Sigmoid colon (tissue), 7 donors: ENCODE measurements at places on chromosomes 11 and 22. TPM values are rescaled to one million over a fixed set of nuclear protein-coding genes. Genes with fewer than 3 reads are reported as not detected.
A peak's percentile ranks its signal among the peaks of the same experiment; 100 is the strongest.

DNA sequence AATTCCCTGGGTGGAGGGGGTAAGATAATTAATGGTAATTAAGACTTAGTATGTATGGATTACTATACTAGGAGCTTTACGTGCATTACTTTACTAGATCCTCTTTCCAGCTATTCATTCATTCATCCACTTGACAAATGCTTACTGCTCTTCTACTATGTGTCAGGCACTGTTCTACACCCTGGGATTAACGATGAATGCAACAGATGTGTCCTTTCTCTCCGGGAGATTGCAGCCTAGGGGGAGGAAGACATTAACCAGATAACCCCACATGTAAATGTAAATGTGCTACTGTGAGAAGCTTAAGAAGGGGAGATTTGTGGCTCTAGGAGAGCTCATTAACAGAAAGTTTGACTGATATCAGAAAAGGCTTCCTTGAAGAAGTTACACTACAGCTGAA lies 1.7 kb downstream of the ANKK1 start:
- H3K27me3 ChIP-seq: peaks cover 20% of the 10 kb centered on the region
- no peak overlapping the region for H3K27ac ChIP-seq
- DNase-seq: no peak

DNA sequence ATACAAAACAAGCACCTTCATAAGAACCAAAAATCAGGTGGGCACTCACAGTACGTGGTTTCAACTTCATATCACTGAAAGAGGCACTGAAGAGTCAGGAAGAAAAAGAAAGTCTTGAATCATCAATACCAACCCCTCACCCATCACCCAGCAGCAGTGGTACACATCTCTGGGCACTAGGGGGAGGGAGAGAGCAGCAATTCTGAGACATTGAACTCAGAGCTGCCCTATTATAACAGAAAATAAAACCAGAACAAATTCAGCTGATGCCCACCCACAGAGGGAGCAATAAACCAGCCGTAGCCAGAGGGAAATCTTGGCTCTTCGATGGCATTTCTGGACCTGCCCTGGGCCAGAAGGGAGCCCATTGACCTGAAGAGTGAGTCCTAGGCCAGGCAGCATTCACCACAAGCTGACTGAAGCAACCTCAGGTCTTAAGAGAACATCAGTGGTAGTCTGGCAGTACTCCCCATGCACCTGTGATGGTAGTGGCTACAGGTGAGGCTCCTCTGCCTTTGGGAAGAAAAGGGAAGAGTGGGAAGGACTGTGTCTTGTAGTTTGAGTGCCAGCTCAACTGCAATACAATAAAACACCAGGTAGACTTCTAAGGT lies 42.2 kb upstream of the FAM181B start:
- no peak for DNase-seq
- H3K27me3 ChIP-seq: no peaks in the 10 kb centered on the region
- no peaks in the 10 kb centered on the region for H3K36me3 ChIP-seq
- H3K4me3 ChIP-seq: no peak overlapping the region

DNA sequence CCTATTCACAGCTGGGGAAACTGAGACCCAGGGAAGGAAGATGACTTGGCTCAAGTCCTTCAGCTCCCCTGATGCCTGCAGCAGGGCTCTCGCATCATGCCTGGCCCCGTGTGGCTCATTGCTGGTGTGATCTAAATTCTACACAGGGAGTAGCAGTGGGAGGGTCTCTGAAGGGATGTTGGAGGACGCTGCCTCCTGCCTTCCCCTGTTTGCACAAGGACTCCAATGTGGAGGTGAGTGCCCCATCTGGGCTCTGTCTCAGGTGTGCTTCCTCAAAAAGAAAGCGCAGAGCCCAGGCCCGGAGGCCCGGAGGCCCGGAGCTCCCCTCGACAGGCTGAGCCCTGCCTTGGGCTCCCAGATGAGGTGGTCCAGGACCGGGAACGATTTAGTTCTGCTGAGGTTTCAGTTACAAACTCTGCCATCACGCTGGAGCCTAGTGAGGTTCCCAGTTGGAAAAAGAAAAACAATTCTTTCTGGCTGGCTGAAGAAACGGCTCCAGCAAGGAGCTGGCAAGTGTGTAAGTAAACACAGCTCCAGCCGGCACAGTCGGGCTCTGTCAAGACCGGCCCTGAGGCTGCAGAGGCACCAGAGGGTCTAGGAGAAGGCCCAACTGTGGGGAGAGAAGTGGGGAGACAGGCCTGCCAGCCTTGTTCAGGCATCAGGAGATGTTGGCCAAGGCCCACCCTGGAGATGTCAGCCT lies 49.8 kb downstream of the NAT10 start:
- H3K27me3 ChIP-seq: no peaks in the 10 kb centered on the region
- no peak for DNase-seq
- peaks cover 29% of the 10 kb centered on the region for H3K4me1 ChIP-seq
- H3K27ac ChIP-seq: peak overlapping the region; percentile 69
- no peaks in the 10 kb centered on the region for H3K36me3 ChIP-seq

Gene BIRC3
- 84.8 TPM for polyA plus RNA-seq

DNA sequence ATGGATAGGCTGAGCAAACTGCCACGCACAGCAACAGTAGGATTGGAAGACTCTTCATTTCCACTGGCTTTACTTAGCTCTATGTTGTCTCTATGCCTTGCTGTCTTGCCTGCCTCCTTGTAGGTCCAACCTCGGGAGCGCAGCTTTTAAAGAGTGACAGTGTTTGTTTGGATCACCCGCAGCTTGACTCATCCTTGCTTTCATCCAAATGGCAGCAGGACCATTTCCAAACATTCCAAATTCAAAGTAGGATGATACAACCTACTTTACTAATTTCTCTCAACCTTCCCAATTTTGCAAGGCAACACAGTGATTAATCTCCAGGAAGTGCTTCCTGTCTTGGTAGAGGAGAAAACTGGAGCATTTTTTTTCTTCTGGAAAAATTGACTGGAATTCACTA lies at the start of gene MMP3:
TSS of gene MMP3 (minus strand) at position 121 of the 400 bp plus-strand sequence. CDS start at position 58, 63 bp downstream.
- no peak within 1 kb of the TSS for H3K4me3 ChIP-seq
- H3K27me3 ChIP-seq: no peaks in the 10 kb centered on the region
- no peaks in the 10 kb centered on the region for H3K36me3 ChIP-seq
- no peaks in the 10 kb centered on the region for H3K4me1 ChIP-seq
- H3K27ac ChIP-seq: no peak within 1 kb of the TSS

DNA sequence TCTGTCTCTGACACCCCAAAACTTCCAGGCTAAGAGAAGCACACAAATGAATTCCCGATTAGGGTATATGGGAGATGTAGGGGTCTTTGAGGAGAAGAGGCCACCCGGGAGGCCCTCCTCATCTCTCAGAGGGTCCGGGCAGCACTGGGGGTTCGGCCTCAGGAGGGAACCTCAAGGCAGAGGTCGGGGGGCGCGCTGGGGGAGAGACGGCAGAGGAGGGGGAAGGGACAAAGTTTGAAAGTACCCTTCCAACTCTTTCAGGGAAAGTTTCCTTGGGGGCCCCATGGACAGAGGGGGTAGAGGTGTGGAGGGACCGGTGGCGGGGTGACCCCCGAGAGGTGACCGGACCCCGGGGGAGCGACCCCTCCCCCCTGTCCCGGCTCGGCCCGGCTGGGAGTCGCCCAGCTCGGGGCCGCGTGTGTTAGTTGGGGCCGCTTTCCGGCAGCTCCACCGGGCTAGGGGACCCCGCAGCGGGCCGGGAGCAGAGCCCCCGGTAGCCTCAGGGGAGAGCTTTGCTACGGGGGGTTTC lies 3.3 kb upstream of the GCAT start:
- no peak for DNase-seq
- peak overlapping the region; percentile 93 for H3K27ac ChIP-seq
- no peaks in the 10 kb centered on the region for H3K27me3 ChIP-seq
- peaks cover 63% of the 10 kb centered on the region for H3K4me1 ChIP-seq
- no peaks in the 10 kb centered on the region for H3K36me3 ChIP-seq
- H3K4me3 ChIP-seq: peak overlapping the region; percentile 63

Gene SAA2
- 69.2 TPM for polyA plus RNA-seq

Gene EIF3L
- 198 TPM for polyA plus RNA-seq

GRCh38 chr11:93193731-93194130 lies 4.1 kb downstream of the SLC36A4 start:
- no peaks in the 10 kb centered on the region for H3K4me1 ChIP-seq
- no peak overlapping the region for H3K4me3 ChIP-seq
- H3K36me3 ChIP-seq: no peaks in the 10 kb centered on the region
- H3K27ac ChIP-seq: no peak overlapping the region
- no peaks in the 10 kb centered on the region for H3K27me3 ChIP-seq
- no peak for DNase-seq

Gene IGLL1
- polyA plus RNA-seq: not detected

Gene CCDC89
- polyA plus RNA-seq: 0.90 TPM

DNA sequence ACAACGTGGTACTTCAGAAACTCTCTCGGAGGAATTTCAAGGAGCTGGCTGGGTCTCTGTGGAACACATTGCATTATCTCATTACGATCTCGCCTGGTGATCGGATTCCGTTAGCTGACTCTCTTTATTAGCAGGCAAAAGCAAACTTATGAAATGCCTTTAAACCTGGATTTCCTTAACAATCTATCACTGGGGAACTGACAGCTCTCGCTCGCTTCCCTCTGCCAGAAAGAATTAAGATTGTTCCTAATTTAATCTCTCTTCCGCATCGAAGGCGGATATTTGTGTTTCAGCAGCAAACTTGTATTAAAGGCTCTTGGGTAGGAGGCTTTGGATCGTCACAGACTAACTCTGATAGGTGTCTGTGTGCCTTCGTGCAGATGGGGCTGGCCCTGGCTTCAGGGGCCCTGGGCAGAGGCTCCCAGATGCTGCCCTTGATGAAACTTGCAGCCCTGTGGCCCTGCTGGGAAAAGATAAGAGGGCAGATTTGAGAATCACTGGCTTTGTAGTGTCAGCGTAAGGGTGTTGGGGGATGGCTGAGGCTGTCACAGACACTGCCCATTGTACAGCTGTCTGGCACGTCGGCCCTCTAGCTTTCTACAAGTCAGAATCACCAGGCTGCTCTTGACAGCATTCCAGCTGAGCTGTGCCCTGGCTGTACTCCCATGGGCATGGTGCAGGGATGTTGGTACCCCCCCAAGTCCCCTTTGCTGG lies 162.2 kb upstream of the NECTIN1 start:
- no peaks in the 10 kb centered on the region for H3K4me1 ChIP-seq
- no peaks in the 10 kb centered on the region for H3K36me3 ChIP-seq
- no peaks in the 10 kb centered on the region for H3K27me3 ChIP-seq
- no peak overlapping the region for H3K27ac ChIP-seq
- DNase-seq: no peak

- no peak overlapping the region for H3K4me3 ChIP-seq
- H3K36me3 ChIP-seq: no peaks in the 10 kb centered on the region
- H3K4me1 ChIP-seq: no peaks in the 10 kb centered on the region
- H3K27me3 ChIP-seq: no peaks in the 10 kb centered on the region
- DNase-seq: no peak
- H3K27ac ChIP-seq: no peak overlapping the region
Observed at GRCh38 chr11:13997881-13998280, 35.4 kb downstream of the SPON1 start.

- no peaks in the 10 kb centered on the region for H3K4me1 ChIP-seq
- H3K4me3 ChIP-seq: no peak overlapping the region
- no peak overlapping the region for H3K27ac ChIP-seq
- no peaks in the 10 kb centered on the region for H3K27me3 ChIP-seq
- no peaks in the 10 kb centered on the region for H3K36me3 ChIP-seq
Observed at GRCh38 chr11:7281079-7281478, 29.4 kb downstream of the SYT9 start.

GRCh38 chr11:61171907-61172306 lies 10.7 kb upstream of the VPS37C start:
- no peaks in the 10 kb centered on the region for H3K4me1 ChIP-seq
- no peak for DNase-seq
- no peak overlapping the region for H3K4me3 ChIP-seq
- no peaks in the 10 kb centered on the region for H3K27me3 ChIP-seq
- no peak overlapping the region for H3K27ac ChIP-seq

Gene PKDREJ
- polyA plus RNA-seq: not detected

Gene SLC5A1
- polyA plus RNA-seq: 2.8 TPM

GRCh38 chr11:64500176-64501013 lies 90.6 kb upstream of the SLC22A12 start:
- H3K4me3 ChIP-seq: no peak overlapping the region
- H3K27me3 ChIP-seq: no peaks in the 10 kb centered on the region
- no peak overlapping the region for H3K27ac ChIP-seq
- DNase-seq: no peak
- no peaks in the 10 kb centered on the region for H3K4me1 ChIP-seq

- DNase-seq: peak; percentile 46
- no peak overlapping the region for H3K27ac ChIP-seq
- H3K36me3 ChIP-seq: no peaks in the 10 kb centered on the region
- no peaks in the 10 kb centered on the region for H3K27me3 ChIP-seq
Observed at GRCh38 chr11:117826190-117826570, 1.6 kb upstream of the FXYD2 start.

DNA sequence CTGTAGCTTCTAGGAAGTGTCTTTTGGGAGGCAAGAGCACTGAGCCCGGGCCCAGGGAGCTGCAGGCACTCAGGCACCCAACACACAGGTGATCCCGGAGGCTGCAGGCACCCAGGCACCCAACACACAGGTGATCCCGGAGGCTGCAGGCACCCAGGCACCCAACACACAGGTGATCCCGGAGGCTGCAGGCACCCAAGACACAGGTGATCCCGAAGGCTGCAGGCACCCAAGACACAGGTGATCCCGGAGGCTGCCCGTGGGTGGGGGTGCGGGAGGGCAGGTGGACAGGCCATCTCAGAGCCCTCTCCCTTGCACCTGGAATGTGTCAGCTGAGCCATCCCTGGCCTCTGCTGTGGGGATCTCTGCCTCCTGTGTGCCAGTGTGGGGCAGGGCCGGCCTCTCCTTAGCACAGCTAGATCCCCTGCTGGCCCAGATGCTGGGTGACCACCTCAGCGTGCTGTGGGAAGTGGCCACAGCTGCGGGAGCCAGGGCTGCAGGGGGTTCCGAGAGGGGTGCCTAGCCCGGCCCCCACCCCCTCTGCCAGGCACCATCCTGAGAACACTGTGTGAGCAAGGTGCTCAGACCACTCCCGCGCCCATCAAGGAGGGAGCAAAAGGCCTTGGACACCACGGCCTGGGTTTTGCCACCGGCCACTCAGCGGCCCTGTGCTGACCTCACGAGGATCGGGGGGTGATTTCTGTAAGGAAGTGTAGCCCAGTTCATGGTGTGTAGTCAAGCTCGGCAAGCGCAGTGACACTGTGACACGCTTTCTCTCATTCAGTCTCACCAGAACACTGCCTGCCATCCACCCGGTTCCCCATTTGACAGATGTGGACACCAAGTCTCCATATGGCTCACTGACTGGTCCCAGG lies 14.2 kb downstream of the MRGPRG start:
- H3K4me1 ChIP-seq: no peaks in the 10 kb centered on the region
- no peak overlapping the region for H3K4me3 ChIP-seq
- no peak overlapping the region for H3K27ac ChIP-seq
- peaks cover 56% of the 10 kb centered on the region for H3K27me3 ChIP-seq
- peak; percentile 44 for DNase-seq
- H3K36me3 ChIP-seq: no peaks in the 10 kb centered on the region

GRCh38 chr22:23203452-23204124 lies 23.3 kb downstream of the BCR start:
- no peaks in the 10 kb centered on the region for H3K36me3 ChIP-seq
- H3K27ac ChIP-seq: peak overlapping the region; percentile 72
- H3K4me1 ChIP-seq: peaks cover 33% of the 10 kb centered on the region
- no peaks in the 10 kb centered on the region for H3K27me3 ChIP-seq

Gene OR52N2
- polyA plus RNA-seq: not detected

- no peaks in the 10 kb centered on the region for H3K36me3 ChIP-seq
- DNase-seq: no peak
- H3K4me1 ChIP-seq: no peaks in the 10 kb centered on the region
- no peak overlapping the region for H3K27ac ChIP-seq
- peaks cover 5% of the 10 kb centered on the region for H3K27me3 ChIP-seq
Observed at GRCh38 chr11:129451524-129451923, 75.9 kb downstream of the BARX2 start.

Gene MS4A4E
- not detected for polyA plus RNA-seq

GRCh38 chr22:17949642-17950473 lies 74.5 kb downstream of the MICAL3 start:
- H3K4me3 ChIP-seq: no peak overlapping the region
- DNase-seq: peak; percentile 45
- H3K27ac ChIP-seq: peak overlapping the region; percentile 49
- peaks cover 71% of the 10 kb centered on the region for H3K4me1 ChIP-seq
- no peaks in the 10 kb centered on the region for H3K27me3 ChIP-seq

Gene SH3BP1
- 58.5 TPM for polyA plus RNA-seq
